Cerebellar nuclear complex (tissue), 1 donor: ENCODE measurements at places on chromosomes 12 and 14.

GRCh38 chr14:88255196-88255595 lies 67.9 kb downstream of the KCNK10 start:
- no peak for DNase-seq

GRCh38 chr12:108635201-108635996 lies 1.7 kb upstream of the SELPLG start:
- no peak for DNase-seq

GRCh38 chr12:14833952-14834351 lies 9.4 kb downstream of the ART4 start:
- DNase-seq: no peak

- peak; percentile 24 for DNase-seq
These were observed 1.1 kb downstream of the IPO8 start for GRCh38 chr12:30694412-30695198.

DNA sequence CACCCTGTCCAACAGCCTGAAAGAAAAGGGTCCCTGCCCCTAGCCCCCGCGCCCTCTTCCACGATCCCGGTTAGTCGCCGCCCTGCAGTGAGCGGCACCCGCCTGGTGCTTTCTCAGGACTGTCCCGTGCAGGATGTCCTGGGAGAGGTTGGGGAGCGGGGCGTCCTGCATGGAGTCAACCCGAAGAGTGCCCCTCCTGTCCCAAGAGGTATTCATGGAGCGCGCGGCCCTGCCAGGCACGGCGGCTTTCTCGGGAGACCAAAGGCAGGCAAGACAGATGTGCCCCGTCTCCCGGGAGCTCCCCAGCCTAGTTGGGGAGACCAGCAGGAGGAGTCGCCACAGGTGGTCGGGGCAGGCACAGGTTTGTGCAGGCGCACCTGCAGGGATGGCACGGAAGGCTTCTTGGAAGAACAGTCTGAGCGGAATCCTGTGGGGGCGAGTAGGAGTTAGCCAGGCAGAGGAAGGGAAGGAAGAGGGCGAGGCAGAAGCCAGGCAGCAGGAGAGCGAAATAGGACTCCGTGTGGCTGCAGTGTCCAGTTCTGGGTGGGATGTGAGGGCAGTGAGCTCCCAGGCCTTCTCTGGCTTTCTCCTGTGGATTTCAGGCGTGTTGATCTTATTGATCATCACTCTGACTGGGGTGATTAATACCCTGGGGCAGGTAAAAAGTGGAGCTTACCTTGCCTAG lies 723 bp downstream of the SIVA1 start:
- DNase-seq: no peak

GRCh38 chr14:52269100-52269499 lies 1.6 kb downstream of the PTGDR start:
- no peak for DNase-seq

DNA sequence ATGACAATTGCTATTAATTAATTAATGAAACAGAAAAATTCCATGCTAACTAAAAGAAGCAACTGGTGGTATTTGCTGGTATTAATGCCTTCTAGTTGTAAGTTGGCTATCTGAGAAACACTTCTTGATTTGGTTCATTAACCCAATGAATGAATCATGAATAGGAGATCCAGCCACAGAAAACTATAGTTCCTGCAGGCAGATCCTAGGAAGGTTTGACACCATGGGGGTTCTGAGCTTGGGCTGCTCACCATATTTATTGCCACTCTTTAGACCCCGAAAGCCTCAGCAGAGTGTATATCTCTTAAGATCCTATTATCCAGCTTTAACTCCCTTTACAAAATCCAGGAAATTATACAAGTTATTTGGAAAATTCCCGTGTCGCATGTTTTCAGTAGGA lies 81.4 kb upstream of the REP15 start:
- no peak for DNase-seq

DNA sequence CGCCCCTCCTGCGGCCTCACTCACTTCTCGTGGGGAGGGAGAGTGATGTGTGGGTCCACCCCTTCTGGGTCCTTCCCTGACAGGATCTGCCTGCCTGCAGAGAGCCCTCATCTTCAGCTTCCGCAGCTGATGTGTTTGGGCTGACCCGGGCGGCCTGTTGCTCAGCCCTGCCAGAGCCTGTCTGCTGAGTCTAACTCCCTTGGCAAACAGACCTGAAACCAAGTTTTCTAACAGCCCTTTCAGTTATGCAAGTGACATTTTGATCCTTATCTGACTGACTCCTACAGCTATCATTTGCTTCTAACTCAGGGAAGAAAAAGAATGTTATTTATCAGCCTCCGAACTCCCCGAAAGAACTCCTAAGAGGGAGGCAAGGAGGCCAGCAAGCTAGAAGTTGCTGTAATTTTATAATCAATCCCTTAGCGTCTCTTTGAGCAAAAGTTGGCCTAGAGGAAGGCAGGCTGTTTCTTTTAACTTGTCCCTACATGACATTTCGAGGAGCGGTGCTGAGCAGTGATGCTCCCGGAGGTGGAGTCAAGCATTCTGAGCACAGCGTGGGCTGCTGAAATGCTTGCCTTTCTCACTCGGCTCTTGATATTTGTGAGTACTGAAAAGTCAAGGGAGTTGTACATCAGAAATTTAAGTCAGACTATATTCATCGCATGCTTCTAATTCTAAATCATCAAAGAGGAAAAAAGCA lies 31.5 kb upstream of the CACNA2D4 start:
- DNase-seq: no peak

DNA sequence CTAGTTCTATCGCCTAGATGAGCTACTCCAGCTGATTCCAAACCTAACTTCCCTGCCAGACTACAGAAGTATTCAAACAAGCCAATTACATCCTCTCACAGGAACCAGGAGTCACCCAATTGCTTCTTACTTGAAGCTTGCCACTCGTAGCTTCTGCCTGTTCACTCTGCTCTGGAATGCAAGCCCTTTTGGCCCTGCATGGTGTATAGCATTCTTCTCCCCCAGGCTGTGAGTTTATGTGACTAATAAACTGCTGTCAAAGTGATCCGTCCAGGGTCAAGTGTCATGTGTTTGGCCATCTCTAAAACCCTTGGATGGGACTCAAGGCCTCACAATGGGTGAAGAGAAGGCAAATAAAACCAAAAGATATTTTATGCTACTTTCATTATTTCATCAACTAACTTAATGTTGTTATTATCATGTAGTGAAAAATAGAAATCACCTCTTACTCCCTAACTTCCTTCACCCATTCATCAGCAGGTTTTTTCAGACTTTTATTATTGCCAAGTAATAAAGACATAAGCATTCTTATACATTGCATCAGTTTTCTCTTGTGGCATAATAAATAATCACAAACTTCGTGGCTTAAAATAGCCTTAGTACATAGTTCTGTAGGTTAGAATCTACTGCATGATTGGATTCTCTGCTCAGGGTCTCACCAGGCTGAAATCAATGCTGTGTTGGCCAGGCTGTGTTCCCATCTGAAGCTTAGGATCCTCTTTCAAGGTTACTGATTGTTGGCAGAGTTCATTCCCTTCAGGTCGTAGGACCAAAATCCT lies 1981.7 kb upstream of the FLRT2 start:
- DNase-seq: no peak

DNA sequence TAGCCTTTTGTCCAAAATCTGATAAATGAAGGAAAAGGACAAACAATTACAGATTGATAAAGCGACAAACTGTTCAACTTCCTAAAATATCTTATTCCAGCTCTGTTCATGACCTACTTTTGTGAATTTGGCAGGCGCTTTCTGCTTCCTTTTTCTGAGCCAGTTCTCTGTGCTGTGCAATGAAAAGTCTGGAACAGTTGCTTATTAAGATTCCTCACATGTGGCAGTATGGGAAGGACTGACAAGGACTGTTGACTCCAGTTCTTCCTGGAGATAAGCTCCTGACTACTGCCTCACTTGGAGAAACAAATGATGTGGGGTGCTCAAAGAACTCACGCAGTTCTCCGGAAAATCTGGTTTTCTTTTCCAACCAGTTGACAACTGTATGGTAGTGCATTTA lies 58.3 kb upstream of the ANP32D start:
- no peak for DNase-seq

DNA sequence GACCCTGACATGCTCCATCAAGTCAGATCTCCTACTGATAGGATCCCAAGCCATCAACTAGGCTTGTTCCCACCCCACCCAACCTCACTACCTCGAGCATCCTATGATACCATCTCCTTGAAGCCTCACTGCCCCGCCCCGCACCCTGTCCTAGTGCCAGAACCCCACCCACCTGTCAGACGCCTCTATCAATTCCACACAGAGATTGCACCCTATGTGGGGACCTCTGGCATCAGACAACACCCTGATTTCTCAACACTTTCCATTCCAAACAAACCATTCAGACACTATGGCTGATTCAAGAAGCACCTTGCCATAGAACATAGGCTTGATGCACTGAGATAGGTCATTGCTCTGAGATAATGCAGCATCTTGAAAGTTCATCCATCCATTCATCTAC lies 3.1 kb upstream of the GLTP start:
- DNase-seq: no peak

DNA sequence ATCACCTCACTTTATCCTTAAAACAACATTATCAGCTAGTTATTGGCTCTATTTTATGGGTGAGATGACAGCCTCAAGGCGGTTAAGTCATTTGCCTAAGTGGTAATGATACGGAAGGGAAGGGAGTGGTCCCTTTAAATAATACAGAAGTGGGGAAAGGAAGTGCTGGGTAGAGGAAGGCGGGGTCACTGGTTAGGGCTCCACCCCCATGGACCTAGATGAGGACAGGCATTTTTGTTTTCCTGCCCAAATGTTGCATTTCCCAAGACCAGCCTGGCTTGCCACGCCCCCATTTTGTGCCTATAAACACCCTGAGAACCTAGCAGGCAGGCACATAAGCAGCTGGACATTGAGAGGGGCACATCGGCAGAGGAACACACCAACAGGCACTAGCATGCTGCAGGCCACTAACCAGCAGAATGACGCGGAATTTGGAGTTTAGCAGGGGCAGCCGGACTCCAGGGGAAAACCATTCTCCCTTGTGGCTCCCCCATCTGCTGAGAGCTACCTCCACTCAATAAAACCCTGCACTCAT lies 100.9 kb downstream of the EPS8 start:
- DNase-seq: no peak

- no peak for DNase-seq
These were observed 25.1 kb downstream of the ASPG start for GRCh38 chr14:104110491-104111209.

- DNase-seq: no peak
These were observed 352.0 kb downstream of the BCAT1 start for GRCh38 chr12:24596768-24597388.

DNA sequence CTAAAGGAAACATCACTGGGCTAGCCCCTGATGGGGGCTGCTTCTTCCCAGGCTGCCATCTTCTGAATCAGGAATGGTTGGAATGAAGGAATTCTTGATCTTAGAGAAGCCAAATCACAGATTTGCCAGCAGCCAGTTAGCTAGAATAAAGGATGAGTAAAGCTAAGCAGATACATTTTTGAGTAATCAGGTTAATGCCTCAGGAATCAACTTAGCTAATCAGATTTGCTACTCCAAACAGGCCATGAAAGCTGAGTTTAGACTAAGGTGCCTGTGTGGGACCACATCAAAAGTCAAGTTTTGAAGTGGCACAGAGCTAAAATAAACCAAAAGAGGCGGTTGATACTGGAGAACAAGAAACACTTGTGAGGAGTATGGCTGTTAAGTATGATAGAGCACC lies 28.8 kb upstream of the LMO3 start:
- no peak for DNase-seq

- no peak for DNase-seq
These were observed 49.0 kb downstream of the KCTD10 start for GRCh38 chr12:109428037-109428629.

DNA sequence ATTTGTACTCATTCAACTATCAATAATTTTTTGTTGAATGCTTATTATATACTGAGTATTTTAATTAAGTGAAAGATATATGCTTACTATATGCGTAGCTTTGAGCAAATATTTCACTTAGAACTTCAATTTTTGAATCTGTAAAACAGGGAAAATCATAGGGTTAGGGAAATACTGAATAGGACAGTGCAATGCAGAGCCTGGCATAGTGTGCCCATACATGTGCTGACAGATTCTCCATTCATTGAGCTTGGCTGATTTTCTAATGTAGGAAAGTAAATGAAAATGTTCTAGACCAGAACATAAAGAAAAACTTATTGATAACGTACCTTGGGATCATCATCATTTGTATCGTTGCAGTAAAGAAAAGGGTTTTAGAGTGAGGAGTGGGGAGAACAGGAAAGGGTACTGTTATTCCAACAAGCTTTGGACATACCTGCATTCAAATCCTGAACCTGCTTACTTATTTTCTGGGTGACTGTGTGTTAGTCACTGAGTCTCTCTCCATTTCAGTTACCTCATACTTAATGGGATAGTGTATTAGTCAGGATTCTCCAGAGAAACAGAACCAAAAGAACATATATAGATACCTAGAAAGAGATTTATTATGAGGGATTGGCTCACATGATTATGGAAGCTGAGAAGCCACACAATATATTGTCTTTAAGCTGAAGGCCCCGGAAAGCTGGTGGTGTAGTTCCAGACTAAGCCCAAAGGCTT lies 436.4 kb downstream of the ADAMTS20 start:
- no peak for DNase-seq

GRCh38 chr14:23632461-23633159 lies 3.6 kb upstream of the DHRS2 start:
- no peak for DNase-seq

DNA sequence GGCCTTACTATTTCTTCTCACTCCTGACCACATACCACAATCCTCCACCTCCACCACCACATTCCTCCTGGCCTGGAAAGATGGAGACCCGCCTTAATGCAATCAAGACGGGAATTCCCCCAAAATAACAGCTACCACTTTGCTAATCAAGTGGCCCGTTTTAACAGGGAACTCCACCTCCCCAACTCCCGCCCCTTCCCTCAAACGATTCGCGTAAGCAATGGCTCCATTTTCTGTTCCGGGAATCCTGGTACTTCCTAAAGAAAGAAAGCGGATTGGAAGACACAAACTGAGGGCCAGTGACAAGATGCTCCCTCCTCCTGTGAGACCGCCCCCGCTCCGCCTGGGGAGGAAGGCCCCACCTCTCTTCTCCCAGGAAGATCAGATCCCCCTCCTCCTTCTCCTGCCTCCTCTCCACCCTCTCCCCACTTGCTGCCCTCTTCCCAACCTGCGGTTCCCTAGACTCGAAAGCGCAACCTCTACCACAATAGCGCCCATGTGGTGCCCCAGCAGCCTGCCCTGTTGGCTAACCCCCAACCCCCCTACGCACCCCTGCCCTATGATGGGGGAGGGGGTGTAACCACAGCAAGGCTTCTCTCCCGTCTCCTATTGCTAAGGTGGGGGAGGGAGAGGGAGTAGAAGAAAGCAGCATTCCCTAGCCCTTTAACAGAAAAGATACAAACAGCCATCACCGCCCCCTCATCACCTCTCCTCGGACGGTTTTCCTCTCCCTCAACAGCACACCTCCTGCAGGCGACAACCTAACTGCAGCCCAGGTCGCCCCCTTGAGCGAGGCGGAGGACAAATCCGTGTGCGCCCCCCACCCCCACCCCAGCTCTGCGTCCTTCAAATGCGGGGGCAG lies 777 bp downstream of the ARF3 start:
- DNase-seq: no peak

- DNase-seq: no peak
These were observed 283.1 kb downstream of the DPF3 start for GRCh38 chr14:72610831-72611200.
